ENCODE measurements at places on chromosomes 7 and 10.

DNA sequence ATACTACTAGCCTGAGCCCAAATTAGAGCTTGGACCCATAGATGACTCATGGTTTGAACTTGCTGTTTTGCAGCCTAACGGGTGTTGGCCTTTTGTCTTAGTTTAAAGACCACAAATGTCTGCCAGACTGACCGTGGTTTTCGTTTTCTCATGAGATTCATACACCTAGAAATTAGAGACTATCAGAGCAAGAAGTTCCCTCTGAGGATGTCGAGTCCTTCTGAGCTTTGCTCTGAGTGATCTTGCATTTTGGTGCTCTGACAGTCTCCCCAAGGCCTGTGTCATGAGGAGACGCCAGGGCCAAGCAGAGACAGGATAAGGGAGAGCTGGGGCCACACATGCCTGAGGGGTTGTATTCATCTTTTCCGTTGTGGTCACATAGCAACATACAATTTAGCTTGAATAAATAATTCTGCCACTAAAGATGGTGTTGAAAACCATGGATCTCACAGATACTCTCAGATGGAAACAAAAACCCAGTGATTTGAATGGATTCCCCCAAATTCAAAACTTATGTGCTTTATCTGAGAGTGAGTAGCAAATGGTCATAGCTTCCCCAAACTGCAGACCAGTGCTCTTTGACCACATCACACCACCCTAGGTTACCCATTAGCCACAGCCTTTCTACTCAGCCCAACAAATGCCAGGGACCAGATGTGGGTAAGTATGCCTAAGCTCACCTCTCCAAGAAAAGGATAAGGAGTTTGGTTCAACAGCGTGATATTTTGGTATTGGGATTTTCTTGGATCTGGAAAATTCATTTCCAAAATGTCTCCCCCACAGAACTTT is 762.0 kb upstream of the IGFBP3 start:
- no peak for DNase-seq

DNA sequence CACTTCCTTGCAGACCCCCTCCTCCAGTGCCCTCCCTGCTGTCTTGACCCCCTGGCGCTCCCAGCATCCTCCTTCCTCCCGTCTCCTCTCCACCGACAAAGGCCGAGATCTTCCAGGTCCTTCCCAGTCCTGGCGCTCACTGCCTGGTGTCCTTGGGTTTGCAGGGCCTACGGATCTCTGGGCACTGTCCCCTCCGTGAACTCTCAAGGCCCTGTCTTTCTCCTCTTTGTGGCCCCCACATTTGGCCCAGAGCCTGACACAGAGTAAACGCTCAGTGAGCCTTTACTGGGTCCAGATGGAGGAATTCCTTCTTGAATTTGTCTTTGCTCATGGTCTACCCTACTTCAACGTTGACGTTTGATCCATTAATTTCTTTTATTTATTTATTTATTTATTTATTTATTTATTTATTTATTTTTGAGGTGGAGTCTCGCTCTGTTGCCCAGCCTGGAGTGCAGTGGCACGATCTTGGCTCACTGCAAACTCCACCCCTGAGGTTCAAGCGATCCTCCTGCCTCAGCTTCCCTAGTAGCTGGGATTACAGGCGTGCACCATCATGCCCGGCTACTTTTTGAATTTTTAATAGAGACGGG is 29.7 kb downstream of the TMEM270 start:
- peak; percentile 78 for DNase-seq

DNA sequence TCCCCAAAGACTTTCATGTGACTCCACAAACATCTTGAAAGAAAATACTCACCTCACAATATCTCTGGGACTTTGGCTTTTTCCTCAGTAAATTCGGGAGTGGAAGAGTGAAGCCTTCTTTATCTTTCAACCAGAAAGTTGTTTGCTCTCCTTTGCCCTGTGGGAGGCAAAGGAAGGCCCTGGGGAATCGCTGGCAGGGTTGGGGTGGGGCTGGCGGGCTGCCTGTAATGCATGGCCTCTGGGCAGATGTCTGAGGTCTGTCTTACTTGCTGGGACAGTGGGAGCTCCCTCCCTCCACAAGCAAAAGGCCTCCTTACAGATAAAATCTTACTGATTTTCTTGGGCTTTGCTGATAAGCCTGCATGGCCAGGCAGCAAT is 24.9 kb downstream of the TECTB start:
- no peak for DNase-seq

DNA sequence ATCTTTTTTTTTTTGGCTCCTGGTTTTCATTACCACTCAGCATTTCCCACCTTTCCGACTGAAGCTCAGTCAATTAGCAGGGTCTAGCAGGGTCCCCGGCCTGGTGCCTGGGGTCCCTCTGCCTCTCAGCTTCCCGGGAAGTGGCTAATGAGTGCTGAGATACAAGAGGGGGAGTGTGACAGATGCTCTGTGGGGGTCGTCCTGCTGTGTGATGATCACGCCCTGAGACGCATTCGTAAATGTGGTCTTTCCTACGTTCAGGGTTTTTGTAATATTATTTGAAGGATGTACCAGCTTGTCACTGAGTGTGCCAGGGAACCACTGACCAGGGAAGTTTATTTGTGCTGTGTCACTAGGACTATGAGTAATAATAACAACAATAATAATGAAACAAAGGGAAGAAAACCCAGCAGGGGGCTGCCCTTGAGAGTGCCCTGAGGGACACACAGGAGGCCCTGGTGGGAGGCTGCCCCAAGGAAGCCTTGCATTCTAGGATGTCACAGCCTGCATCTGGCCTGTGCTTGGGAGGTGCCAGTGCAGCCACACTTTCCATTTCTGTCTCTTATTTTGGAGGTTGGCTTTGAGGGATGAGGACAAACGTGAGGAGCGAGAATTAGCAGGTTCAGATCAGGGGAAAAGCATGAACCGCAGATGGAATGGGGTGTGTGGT is 337.8 kb downstream of the ADARB2 start:
- DNase-seq, result no peak

GRCh38 chr10:68987611-68988010 is 992 bp upstream of the KIFBP start:
- DNase-seq, result no peak

- no peak for DNase-seq
Measured at GRCh38 chr10:44008270-44008916, 359.7 kb upstream of the ZNF32 start.

- no peak for DNase-seq
Measured at GRCh38 chr7:87625101-87625500, 3.1 kb upstream of the RUNDC3B start.

- no peak for DNase-seq
Measured at GRCh38 chr10:122509323-122509722, 48.0 kb downstream of the HTRA1 start.

GRCh38 chr10:122163174-122164022 is 107.7 kb upstream of the BTBD16 start:
- no peak for DNase-seq

GRCh38 chr7:48171202-48171601 is at the start of gene ABCA13:
ABCA13 (plus strand) TSS chr7:48171458; CDS start chr7:48171484, 26 bp downstream.
- DNase-seq, result no peak

DNA sequence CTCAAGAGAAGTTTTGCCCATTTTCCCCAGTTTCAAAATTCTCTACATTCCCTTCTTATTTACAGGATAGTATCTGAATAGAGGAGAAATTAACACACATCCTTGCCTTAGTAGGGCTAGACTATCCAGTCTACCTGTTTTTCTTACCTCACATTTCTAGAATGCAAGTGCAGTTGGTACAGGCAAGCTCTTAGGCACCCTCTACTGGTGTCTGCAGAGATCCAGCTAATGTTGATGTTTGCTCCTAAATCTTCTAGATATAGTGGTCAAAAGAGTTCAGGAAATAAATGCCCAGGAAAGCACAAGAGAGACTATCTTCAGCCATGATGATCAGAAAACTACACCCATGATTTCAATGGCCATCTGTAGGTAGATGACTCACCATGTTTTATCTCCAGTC is 205.3 kb downstream of the HTR7 start:
- DNase-seq, result no peak

DNA sequence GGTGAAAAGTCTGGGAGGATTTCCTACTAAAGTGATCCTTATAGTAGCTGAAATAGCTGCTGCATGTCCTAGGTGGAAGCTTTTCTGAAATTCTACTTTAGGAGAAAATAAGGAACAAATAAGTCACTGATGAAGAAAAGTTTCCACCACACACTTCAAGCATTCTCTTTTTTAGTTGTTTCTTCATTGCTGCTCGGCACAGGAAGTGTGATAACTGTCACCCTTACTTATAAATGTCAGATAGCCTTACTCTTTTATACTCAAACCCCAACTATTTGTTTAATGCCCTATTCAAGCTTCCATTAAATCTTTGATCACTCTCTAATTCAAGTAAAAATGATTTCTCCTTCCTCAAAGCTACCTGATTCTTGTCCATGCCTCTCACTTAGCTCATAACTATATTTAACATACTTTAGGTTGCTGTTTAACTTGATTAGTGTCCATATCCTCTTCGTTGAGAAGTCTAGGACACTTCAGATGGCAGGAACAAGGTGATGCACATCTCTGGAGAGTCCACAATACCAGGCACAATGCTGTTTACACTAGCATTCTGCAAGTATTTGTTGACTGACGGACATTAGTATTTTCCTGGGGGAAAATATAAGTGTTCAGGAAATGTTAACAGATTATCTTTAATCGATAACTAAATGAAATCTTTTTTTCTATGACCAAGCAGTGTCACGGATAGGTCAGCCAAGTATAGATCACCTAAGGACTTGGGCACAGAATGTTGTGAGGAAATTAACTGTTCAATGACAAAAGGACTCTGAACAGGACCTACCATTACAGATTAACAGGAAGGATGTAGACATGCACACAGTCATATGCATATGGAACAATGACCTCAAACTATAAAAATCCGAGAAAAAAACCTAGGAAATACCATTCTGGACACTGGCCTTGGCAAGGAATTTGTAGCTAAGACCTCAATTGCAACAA is 67.4 kb downstream of the ZNF438 start:
- no peak for DNase-seq

- no peak for DNase-seq
Measured at GRCh38 chr7:45514944-45515343, 59.2 kb upstream of the ADCY1 start.

- no peak for DNase-seq
Measured at GRCh38 chr7:65285906-65286864, 87.5 kb upstream of the ZNF92 start.

Data from right cardiac atrium (tissue), 5 donors.